ENCODE measurements at places on chromosomes 7 and 10.

DNA sequence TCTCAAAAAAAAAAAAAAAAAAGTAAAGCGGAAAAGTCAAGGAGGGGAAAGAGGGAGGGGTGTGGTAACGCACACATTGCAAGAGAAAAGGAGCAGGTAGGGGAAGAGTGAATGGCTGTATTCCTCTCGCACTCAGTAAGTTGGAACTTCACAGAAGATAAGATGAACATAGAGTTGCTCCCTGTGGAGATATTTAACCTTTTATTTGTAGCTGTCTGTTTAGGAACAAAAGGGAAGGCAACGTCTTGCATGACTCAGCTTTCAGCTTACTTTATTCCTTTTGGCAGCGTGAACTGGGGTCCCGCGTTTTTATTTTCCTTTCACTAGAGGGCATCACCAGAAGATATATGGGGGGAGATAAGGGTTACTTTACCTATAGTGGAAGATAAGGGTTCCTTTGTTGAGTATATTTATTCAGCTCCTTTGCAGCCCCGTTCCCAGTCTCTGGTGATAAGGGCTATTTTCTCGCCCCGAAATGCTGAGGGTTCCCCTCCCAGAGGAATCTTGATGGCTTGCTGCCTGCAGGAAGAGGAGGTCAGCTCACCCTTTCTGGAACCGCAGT, 78.5 kb downstream of the APBB1IP start:
- no peak for DNase-seq

DNA sequence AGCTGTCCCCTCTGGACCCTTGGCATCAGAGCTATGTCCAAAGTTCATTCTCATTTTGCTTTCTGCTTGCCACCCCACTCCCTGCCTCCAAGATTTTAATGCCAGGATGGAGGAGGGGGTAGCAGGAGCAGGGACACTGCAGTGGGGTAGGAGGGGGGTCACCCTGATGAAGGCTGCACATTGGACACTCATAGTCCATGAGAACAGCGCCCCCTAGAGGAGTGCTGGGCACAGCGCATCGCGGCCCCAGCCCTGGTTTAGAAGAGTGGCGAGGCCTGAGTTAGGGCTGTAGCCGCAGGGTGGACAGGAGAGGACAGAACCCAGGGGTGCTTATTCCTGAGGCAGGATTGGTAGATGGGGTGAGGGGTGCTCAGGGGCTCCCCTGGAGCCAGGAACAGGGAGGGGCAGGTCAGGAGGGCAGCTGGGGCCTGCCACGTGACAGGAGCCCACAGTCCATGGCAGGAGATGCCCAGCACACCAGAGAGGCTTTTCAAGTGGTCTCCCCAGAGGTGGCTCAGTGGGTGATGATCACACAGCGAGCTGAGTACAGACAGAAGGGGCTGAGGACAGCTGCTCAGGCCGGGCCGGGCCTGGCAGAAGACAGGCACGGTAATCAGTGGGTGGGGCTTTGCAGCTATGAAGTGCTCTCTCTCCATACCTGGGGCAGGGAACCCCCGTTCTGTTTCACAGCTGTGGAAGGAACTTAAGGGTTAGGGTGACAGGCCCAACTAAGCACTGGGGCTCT, 71.4 kb downstream of the NEURL1 start:
- DNase-seq = no peak

DNA sequence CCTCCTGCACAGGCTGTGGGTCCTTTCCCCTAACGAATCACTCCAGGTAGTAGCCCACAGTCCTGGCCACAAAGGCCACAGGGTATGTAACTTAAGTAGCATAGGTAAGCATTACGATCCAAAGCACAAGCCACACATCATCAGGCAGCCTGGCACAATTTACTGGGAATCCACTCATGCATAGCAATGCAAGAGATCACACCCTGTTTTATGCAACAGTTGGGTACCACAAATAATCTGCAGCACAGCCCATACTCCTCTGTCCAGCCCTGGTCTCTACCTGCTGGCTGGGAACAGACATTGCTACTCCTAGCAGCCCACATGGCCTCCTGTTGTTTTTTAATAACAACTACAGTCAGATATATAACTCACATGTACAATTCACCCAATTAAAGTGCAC, 34.3 kb downstream of the SRPK2 start:
- no peak for DNase-seq

DNA sequence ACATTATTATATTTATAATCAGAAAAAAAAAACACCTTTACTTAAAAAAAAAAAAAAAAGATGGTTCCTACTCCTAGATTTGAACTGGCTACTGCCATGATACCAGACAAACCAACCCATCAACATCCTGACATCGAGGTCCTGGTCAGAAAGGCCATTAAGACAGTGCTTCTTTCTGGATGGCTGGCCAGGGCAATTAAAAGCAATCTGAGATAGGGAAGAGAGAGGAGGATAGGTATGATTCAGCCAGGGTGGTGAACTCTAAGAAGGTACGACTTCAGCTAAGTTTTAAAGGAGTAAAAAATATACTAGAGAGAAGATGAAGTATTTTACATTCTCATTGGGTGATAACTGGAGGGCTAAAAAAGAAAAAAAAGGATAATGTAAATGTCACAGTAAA, 139.0 kb downstream of the DOCK4 start:
- DNase-seq = no peak

- no peak for DNase-seq
Measured at GRCh38 chr10:67666416-67667034, 29.5 kb downstream of the CTNNA3 start.

DNA sequence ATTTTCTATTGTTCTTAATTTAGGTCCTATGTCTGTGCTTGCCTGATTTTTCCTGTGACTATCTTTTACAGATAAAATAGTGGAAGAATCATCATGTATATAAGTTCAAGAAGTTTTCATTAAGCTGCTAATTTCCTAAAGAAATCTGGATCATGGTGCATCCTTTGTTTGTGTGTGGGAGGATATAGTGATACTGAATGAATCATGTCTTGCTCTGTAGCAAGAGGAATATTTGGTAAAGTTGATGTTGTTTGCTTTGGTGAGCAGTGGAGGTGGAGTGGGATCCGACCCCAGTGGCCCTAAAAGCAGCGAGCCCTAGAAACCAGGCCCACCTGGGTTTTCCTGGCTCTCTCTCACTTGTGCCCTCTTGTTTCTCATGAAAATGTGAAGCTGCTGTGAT, 83.7 kb downstream of the CCNY start:
- no peak for DNase-seq

- DNase-seq = no peak
Measured at GRCh38 chr7:91671245-91671644, 209.3 kb downstream of the MTERF1 start.

GRCh38 chr7:22860784-22861482, 38.3 kb upstream of the TOMM7 start:
- DNase-seq = no peak

DNA sequence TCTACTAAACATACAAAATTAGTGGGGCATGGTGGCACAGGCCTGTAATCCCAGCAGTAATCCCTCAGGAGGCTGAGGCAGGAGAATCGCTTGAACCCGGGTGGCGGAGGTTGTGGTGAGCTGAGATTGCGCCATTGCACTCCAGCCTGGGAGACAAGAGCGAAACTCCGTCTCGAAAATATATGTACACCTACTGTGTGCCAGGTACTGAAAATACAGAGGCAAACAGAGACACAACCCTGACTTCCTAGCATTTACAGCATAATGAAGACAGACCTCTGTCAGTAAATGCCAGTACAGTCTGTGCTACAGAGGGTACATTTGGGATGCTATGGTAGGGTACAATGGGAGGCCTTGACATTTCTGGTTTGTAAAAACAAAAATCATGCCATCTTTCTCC, 66.6 kb downstream of the ABCC2 start:
- no peak for DNase-seq

DNA sequence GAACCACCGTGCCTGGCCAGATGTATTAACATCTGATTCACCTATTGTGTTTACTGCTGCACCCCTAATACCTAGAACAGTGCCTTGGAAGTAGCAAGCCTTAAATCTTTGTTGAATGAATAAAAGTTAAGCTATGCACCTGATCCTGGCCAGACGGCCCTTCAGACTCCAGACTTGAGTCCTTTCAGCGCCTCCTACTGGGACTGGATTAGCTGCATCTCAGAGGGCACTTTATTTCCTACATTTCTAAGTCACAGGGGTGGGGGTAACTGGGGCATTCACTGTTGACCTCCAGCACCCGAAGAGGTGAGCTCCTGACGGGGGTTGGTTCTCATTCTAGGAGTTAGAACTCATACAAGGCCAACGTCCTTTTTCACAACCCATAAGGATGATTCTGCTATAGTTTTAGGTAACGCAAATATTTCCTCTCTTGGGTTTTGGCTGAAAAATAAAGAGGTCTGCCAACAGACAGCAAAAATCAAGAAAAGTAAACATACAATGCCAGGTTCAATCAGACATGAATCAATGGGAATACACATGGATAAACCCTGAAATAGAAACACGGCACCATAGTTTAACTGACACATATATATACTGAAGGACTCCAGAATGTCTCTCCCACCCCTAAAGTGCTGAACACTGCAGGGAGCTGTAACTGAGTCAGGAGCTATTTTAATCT, 48.0 kb upstream of the DLG5 start:
- peak; percentile 9 for DNase-seq

DNA sequence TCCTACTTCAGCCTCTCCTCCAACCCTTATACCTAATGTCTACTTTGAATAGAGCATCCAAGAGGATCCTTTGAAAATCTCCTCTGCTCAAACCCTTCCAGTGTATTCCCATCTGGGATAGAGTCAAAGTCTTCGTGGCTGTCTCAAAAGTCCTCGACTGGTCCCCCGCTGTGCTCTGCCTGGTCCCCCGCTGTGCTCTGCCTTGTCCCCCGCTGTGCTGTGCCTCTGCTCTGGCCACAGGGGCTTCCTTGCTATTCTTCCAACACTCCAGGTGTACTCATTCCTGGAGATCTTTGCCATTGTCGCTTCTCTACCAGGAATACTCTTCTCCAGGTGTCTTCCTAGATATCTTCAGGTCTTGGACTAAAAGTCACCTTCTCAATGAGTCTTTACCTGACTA, 36.1 kb upstream of the COMMD3 start:
- no peak for DNase-seq

- peak; percentile 68 for DNase-seq
Measured at GRCh38 chr7:468681-469562, 50.7 kb downstream of the PDGFA start.

DNA sequence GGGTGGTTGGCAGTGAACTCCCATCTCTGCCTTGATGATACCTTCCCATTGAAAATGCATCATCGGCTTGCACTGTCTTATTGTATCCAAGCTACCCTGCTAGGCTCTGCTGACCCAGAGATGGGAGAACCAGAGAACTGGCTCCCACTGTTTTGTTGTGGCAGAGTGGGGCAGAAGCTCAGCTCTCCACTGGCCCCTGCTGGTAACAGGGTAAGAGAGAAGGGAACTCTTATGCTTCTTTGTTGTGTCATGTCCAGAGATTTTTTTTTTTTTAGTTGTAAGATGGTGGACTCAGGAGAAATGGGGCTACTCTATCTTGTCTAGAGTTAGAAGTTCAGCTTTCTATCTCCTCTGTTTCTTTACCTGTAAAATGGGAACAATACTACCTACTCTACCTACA, 100.5 kb upstream of the SDK1 start:
- peak; percentile 39 for DNase-seq

DNA sequence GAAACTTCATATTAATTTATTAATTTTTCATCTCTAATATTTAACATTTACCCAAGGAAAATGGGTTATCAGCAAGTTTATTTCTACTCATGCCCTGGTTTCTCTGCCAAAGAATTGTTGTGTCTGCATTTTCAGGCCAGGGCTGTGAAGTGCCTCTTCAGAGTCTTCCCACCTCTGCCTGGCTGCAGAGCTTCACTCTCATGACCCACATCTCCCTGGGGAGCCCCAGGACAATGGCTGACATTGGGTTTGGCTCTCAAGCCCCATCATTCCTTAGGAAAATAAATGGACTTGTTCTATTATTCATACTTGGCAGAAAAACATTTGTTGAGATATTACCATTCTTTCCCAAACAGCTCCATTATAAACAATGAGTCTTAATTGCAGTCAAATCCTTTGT, 30.3 kb downstream of the CACNA2D1 start:
- no peak for DNase-seq

- no peak for DNase-seq
Measured at GRCh38 chr10:32109603-32110002, 53.4 kb upstream of the KIF5B start.

DNA sequence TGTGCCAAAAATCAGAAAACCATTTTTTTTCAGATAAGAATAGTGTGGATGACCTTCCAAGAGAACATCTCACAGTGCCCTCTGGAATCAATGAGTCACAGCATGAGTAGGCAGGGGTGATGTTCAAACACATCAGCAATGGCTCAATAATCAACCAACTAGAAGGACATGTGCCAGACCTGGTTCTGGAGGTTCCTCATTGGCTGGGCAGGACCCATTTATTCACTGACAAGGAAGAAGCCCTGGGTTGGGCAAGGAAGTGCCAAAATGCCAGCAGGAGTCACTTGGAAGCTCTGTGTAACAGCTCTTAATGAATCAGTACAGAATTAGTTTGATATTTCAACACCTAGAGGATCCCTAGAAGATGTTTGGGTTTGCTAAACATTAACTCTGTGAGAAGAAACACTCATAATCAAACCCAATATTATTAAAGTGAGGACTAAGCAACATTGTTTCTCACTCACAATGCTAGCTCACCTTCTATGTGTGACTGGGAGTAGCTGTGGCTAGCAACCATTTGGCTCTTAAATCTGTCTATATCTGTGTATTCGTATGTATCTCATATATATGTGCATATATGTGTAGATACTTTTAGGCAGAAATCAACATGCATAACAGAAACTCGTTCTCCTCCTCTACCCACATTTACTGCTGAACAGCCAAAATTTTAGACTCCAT, 72.3 kb upstream of the APBB1IP start:
- DNase-seq = no peak

GRCh38 chr7:158820656-158821055, 8.7 kb downstream of the ESYT2 start:
- DNase-seq = no peak

- no peak for DNase-seq
Measured at GRCh38 chr7:92609921-92610518, 19.8 kb upstream of the FAM133B start.

GRCh38 chr7:154867068-154867467, 135.9 kb downstream of the PAXIP1 start:
- no peak for DNase-seq

- no peak for DNase-seq
Measured at GRCh38 chr7:124630395-124630794, 135.2 kb downstream of the GPR37 start.

DNA sequence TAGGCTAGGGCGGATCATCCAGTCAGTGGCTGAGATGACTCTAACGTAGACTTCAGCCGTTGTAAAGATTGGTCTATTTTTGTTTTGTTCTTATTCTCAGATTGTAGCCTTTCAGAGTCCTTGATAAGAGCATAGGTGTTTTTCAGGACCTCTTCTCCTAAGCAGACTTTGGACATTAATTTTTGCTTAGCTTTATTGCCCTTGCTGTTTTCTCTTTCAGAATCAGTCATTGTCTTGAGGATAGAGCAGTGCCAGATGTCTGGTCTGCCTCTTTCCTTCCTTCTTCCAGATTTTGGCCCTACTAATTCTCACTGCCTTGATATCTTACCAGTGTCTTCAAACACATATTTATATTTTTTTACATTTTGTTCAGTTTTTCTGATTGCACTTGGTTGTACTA, 49.5 kb downstream of the C1GALT1 start:
- DNase-seq = no peak

- no peak for DNase-seq
Measured at GRCh38 chr7:138064856-138065357, 11.4 kb upstream of the AKR1D1 start.
